Cortex of kidney (tissue), 1 donor: ENCODE measurements at places on chromosomes 6 and 20.
A peak's percentile ranks its signal among the peaks of the same experiment; 100 is the strongest.

- no peak for DNase-seq
Observed at GRCh38 chr20:54631059-54631458, 155.7 kb downstream of the DOK5 start.

DNA sequence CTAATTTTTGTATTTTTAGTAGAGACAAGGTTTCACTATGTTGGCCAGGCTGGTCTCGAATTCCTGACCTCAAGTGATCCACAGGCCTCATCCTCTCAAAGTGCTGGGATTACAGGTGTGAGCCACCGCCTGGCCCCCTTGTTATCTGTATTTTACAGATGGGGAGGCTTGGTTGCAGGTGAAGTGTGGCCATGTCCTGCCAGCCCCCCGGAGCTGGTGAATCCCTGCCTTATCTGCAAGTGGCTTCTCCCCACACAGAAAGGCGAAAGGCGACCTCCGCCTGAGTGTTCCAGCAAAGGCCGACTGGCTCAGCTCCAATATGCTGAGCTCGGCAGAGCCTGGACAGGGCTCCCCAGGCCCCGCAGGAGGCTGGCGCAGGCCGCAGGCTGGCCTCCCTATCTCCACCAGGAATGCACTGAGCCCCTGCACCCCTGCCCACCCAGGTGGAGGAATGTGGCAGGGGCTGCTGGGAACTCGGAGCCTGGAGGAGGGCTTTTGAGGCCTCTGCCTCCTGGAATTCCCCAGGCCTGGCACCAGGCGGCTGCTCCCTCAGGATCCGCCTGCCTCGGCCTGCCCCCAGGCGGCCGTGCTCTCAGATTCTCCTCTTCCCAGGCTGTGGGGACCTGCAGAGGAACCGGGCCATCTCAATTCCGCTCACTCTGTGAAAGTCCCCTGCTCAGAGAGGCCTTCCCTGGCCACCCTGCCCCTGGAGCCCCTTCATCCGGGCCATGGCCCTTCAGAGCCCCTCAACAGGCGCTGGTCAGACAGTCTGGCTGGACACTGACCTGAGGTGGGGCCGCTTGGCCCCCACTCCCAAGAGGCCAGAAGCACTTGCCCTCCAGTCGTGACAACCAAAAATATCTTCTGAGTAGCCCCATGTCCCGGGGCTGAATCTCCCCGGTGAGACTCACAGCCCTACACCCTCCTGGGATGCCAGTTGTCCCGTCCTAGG lies 9.3 kb upstream of the LAMA5 start:
- DNase-seq = no peak

- no peak for DNase-seq
Observed at GRCh38 chr20:22834651-22835256, 200.4 kb upstream of the SSTR4 start.

DNA sequence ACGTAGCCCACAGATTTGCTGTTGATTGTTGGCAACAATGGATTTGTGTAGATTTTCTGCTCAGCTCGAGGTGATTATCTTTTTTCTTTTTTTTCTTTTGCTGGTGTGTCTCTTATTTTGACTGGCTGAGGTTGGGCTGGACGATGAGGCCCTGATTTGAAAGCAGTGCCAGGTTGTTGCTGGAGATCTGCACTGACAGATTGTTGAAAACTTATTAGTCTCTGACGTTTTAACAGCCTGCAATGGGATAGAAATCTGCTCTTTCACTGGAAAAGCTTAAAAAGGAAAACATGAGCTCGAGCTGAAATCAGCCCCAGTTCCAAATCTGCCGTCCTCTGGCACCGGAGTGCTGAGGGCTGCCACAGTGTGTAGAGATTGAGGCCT lies 87.7 kb downstream of the PDE7B start:
- no peak for DNase-seq

- no peak for DNase-seq
Observed at GRCh38 chr20:5282561-5282960, 34.2 kb downstream of the PROKR2 start.

- no peak for DNase-seq
Observed at GRCh38 chr20:59455402-59456341, 148.7 kb upstream of the PHACTR3 start.

DNA sequence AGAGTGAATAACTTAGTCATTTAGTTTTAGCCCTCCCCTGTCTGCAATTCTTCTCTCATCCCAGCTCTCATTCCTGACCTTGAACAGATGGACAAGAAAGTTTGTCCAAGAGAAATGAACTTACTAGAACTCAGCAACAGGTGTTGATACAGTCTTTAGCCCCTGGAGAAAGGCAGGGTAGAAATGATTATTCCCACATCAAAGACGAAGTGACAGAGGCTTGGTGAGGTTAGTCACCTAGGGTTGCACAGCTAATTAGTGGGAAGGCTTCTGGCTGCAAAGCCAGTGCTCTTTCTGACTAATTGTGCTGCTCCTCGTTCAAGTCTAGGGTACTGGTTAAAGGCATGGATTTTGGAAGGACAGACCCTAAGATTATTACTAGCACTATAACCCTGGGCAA lies 4.5 kb downstream of the ZDHHC14 start:
- no peak for DNase-seq

DNA sequence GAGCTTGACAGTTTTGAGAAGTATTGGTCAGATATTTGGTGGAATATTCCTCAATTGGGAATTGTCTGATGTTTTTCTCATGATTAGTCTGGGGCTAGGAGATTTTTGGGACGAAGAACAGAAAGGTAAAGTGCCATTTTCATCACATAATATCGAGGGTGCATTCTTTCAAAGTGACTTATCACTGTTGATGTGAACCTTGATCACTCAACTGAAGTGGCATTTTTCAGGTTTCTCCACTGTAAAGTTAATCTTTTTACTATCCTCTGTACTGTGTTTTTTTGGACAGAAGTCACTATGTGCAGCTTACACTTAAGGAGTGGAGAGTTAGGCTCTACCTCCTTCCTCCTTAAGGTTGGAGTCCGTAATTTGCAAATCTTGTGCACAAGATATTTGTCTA lies 39.2 kb downstream of the PTCHD4 start:
- no peak for DNase-seq

GRCh38 chr6:121549736-121550135 lies 114.3 kb downstream of the GJA1 start:
- no peak for DNase-seq

- no peak for DNase-seq
Observed at GRCh38 chr20:15012566-15012965, 675.2 kb upstream of the FLRT3 start.

DNA sequence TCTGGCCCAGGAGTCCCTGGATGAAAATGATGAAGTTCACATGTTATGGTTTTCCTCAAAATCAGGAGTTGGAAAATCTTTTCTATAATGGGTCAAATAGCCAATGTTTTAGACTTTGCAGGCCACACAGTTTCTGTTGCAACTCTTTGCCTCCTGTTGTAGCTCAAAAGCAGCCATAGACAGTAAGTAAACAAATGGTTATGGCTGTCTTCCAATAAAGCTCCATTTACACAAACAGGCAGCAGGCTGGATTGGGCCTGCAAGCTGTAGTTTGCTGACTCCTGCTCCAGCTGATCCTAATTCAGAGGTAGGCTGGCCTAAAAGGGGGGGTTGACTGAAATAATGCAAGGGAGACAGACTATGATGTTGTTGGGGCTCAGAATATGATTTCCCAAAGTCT lies 33.0 kb downstream of the METTL24 start:
- DNase-seq = no peak

- DNase-seq = no peak
Observed at GRCh38 chr6:15479761-15480160, 183.1 kb downstream of the DTNBP1 start.

GRCh38 chr6:142152746-142153145 lies 5.7 kb downstream of the VTA1 start:
- no peak for DNase-seq

GRCh38 chr6:130467146-130468050 lies 101.6 kb downstream of the TMEM200A start:
- DNase-seq = no peak

DNA sequence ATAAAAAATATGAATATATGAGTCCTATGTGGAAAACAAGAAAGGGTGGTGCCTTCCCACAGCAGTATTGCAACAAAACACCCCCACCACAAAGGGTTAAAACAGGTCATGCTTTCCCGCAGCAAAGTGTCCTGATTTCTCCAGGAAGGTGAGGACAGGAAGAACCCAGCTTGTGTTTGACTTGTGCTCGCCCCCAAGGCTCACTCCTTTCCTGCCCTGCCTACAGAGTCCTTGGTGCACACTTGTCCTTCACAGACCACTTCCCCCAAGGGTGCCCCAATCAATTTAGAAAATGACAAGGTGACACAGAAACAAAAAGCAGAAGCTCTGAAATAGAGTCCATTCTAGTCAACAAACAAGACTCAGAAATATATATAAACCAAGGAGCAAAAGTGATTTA lies 237.4 kb downstream of the PTPRK start:
- DNase-seq = no peak

DNA sequence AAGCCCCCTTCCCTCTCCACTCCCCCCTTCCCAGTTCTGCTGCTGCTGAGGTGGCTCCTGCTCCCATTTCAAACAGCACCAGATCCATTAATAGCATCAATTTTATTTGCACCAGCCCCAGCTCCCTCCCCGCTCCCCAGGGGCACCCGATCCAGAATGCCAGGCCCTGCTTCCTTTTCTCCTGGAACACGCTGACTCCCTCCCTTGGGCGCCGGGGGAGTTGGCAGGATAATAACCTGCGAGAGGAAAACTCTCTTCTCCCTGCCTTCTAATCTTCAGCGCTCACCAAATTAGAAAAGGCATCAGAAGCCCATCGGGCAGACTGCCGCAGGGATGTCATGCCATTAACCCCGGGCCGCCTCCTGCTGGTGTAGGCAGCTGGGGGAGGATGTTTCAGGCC lies 77.8 kb downstream of the NCR2 start:
- no peak for DNase-seq

DNA sequence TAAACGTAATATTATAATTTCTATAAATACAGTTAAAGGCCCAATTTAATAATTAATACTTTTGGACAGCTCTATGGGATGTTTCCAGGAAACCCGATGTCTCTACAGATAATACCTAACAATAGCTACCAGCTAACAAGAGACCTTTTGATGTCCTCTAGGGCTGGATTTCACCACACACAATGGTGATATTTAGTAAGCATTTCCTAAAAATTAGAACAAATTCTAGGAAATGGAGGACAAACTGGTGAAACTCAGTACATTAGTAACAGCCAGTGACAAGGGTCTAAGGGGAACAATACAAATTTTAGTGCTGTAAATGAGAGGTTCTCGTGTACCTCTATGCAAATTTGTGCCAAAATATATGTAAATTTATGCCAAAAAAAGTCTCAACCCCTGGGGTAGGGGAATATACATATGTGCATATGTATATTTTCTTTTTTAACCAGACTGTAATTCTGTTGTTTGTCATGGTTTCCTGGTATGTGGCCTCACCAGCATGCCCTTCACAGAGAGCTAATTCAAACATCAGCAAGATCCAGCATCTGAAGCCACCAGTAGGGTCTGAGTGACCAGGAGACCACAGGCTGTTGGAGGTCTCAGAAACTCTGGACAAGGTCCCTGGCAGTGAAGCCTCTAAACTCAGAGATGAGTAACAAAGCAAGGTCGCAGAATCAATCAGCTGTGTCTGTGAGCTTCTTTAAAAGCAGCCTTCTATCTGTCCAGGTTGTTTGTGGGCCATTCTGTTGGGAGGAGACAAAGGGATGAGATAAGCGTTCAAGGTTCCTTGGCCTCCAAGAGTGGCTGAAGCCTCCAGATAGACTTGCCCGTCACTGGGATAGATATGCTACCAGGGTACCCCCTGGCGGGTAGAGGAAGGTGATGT lies 235.1 kb upstream of the RREB1 start:
- DNase-seq = no peak

GRCh38 chr6:135851442-135852271 lies at the start of gene PDE7B:
Gene PDE7B, plus strand, starts transcription at chr6:135851701.
- peak; percentile 10 for DNase-seq

GRCh38 chr20:47696856-47697255 lies 88.4 kb downstream of the SULF2 start:
- no peak for DNase-seq
